ENCODE measurements at places on chromosomes 5 and 9.

DNA sequence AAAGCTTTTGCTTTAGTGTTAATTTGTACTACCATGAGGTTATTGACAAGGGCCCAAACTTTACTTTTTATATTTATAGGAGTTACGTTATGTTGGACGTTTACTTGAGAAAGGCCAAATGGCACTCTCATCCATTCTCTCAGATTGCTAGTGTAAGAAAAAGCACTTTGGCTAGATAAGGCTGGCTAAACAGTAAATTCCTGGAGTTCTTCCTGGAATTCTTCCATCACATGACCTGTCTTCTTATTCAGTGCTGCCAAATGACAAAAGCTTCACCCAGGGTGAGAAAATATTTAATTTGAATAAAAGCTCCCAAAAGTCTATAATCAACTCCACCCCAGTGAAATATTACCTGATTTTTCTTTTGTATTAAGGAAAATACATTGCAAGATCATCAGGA, 1568.9 kb upstream of the ACO1 start:
- no peak for DNase-seq

GRCh38 chr5:72402959-72403628, 82.9 kb downstream of the PTCD2 start:
- DNase-seq = no peak

- DNase-seq = no peak
Measured at GRCh38 chr5:160616712-160617497, 195.2 kb downstream of the PTTG1 start.

DNA sequence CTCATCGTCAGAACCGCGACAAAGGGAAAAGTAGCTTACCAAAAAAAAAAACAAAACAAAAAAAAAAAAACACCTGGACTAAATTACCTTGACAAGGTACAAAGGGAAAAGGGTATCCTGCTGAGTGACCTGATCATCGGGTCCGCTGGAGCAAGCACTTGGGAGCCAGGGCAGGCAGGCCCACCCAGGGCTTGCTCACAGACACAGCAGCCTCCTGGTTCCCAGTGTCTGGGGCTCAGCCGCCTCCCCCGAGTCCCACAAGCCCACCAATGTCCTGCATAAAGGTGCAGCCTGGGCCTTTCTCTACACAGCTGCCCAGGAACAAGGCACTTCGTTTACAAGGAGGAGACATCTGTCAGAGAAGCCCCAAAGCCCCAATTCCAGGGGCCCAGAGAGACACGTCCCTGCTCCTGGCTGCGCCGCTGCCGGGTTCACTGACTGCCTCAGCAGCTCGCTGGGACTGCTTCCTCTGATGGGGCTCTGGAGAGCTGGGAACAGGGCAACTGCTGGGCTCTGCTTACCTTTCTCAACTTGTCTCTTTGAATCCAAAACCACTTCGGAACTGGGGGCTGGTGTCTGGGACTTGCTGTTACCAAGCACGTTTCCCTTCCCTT, 63.4 kb downstream of the GOLM1 start:
- DNase-seq = no peak

GRCh38 chr5:116626272-116626723, 51.7 kb upstream of the SEMA6A start:
- no peak for DNase-seq

DNA sequence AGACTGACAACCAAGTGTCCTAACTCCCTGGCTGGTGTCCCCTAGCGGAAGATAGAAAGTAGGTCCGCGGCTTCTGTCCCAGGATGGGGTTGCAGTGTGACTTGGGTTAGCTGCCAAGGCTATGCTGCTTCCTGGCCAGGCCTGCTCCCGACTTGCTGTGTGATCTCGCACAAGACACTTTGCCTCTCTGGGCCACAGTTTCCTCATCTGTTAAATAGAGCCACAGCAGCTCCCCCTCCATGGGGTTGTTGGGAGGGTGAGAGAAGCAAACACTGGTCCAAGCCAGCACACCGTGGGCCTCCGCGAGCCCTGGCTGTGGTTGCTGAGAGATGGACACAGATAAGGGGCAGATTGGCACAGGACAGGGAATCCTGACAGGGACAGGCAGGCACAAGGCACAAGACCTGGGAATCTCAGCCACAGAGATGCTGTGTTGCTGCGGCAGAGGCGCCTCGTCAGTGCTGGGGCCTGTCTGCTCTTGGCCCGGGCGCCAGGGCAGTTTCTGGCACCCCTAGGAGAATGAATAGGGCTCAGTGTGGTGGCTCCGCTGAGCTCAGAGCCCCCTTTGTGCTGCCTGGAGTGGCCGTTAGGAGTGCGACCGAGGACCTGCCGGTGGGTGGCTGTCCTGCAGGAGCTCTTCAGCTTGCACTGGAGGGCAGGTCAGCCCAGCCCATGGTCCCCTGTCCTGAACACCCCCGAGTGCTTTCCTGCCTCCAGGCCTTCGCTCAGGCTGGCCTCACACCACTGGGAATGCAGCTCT, 1.8 kb upstream of the SH2D3C start:
- no peak for DNase-seq

GRCh38 chr9:89414670-89415324, 83.1 kb downstream of the SEMA4D start:
- DNase-seq = no peak

DNA sequence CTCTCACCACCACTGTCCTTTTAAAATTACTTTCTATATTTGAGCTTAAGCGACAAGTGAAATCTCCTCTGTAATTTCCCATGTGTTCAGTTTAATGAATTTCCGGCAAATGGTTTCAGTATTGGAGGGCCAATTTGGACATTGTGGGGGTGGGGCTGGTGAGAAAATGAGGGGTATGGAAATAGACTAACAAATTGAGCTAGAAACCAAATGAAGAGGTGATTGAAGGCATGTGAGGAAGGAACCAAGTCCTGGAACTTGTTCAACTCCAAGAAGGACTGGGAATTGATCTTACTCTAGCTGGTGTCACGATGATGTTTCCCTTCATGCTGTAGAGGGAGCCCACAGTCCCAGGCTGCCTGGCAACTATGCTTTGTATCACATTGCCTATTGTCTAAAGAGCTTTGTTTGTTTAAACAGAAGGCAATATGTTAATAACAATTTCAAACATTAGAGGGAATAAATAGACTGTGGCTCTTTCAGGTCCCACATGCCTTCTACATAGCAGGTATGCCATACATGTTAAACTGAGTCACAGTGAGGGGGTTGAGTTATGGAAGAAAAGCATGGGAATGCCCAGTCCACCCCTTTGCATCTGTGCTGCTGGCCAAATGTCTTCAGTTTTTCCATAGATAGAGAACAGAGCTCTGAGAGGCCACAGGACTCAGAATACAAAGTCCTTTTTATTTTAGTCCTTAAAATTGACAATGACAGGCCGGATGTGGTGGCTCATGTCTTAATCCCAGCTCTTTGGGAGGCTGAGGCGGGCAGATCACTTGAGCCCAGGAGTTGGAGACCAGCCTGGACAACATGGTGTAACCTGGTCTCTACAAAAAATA, 25.0 kb upstream of the MATR3 start:
- DNase-seq = no peak

DNA sequence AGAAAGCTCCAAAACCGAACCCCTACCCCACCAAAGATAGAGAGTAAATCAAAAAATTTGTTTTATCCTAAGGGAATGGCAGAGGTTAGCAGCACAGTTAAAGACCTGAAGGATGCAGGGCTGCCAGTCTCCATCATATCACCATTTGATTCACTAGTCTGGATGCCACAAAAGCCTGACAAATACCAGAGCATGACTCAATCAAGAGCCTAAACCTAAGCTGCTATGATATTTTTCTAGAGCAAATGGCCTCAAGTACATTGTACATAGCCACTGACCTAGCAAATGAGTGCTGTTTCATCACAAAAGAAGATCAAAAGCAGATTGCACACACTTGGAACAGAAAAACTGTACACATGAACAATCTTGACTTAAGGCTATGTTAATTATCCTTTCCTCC, 48.0 kb downstream of the DPYSL3 start:
- DNase-seq = no peak

- no peak for DNase-seq
Measured at GRCh38 chr5:1419476-1420210, 25.6 kb downstream of the SLC6A3 start.

- DNase-seq = no peak
Measured at GRCh38 chr5:124263680-124264491, 482.6 kb downstream of the ZNF608 start.

DNA sequence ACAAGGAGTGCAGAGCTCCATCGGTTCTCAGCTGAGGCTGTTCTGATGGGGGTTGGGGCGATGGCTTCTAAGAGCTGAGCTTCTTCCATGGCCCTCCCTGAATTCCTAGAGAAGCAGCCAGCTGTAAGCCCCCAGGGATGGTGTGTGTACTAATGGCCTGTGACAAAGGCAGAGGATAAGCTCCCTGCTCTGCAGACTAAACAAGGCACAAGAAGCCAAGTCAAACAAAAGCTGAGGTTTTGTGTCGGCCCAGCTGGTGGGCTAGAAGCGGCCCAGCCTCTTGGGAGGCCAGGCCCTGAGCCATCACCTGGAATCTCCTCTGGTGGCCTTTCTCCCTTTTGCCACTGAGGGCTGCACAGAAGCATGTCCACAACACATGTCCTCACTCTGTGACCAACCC, 75.0 kb upstream of the XPA start:
- DNase-seq = no peak

- DNase-seq = no peak
Measured at GRCh38 chr5:81269751-81270393, 31.5 kb upstream of the ZCCHC9 start.

DNA sequence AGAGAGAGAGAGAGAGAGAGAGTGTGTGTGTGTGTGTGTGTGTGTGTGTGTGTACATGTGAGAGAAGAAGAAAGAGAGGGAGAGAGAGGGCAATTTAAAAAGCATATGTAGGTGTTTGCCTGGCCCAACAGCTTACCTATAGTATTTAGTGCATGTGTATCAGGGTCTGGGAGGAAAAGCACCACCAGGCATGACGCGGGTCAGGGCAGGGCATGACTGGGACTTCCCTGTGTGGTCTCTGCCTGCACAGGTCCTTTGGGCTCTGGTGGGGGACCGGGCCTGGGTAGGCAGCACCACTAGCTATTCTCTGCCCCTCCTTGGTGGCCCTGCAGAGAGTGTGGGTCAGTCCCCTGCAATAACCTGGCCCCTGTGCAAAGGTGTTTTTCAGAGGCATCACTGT, 16.1 kb downstream of the IL9 start:
- DNase-seq = no peak

DNA sequence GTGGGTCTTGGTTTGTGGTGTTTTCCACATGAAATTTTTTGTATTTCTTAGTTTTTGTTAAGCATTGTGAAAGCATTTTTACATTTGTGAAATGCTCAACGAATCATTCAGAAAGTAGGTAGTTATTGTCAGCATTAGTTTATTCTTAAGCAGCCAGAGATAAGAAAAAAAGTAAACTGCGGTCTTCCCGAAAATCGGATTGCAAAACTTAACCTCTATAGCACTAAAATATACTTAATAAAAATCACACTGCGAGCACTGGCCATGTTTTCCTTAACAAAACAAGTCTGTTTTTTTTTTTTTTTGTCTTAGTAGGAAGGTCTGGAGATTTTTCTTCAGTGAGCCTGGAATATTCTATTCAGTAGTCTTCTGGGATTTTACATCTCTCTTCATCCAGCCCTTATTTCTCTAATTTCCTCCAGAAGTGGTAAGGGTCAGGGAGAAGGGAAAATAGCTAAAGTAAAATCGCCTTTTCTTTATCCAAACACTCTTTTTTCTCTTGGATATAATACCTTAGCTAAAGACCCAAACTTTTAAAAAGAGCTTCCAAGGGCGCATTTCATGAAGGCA, 289.9 kb downstream of the DMAC1 start:
- no peak for DNase-seq

DNA sequence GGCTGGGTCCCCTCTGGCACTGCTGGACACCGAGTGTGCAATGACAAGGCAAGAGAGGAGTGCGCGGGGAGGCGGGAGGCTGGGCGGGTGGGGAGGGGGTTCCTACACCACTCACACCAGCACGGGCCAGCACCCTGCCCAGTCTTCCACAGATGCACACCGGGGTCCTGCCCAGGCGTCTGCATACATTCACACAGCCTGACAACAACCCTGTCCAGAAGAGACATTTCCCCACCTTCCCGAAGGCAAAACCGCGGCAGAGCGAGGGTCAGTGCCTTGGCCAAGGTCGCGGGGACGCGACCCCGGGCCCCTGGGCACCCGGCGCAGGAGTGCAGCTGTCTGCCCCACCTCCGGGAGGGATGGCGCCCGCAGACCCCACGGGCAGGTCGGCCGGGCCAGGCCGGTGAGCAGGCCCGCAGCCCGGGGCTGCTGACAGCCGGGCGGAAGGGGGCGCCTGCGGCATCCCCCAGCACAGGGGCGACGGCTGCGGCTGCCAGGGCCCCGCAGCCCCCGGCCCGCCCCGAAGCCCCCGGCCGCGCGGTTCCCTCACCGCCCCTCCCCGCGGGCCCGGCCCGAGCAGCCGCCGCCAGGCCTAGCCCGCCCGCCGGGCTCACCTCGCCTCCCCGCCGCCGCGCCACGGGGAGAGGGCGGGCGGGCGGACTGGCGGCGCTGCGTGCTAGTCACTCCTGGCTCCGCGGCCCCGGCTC, 496 bp downstream of the MAPK9 start:
- no peak for DNase-seq

DNA sequence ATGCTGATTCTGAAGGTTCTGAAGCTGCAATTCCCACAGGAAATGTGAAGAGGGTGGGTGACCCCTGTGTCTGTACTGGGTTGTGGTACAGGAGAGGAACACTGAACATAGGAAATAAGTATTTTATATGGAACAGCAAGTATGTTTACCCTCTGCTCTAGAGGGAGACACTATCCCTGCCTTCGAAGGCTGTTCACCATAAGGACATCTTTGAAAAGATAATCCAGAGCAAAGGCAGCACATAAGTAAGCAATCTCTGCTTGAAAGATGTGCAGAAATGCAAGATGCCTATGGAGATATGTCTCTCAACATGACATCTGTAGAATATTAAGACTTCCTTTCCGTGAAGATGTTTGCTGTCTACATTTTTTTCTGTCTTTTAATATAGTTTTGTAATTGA, 184.4 kb upstream of the EFNA5 start:
- DNase-seq = no peak

GRCh38 chr5:181052672-181053487, 12.8 kb downstream of the BTNL9 start:
- DNase-seq = no peak

DNA sequence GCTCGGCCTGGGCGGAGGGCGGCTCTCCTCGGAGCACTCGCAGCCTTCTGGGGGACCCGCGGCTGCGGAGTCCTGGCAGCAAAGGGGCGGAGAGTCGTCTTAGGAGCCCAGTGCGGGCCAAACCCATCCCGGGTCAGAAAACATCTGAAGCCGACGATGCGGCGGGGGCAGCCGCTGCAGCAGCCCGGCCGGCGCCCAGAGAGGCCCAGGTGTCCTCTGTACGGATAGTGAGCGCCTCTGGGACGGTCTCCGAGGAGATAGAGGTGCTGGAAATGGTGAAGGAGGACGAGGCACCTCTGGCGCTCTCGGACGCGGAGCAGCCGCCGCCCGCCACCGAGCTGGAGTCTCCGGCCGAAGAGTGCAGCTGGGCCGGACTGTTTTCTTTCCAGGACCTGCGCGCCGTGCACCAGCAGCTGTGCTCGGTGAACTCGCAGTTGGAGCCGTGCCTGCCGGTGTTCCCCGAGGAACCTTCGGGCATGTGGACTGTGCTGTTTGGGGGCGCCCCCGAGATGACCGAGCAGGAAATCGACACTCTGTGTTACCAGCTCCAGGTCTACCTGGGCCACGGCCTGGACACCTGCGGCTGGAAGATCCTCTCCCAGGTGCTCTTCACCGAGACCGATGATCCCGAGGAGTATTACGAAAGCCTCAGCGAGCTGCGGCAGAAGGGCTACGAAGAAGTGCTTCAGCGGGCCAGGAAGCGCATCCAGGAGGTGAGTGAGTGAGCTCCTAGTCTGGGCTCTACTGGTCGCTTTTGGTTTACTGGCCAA, 1.2 kb downstream of the JMY start:
- DNase-seq = no peak

Measured in stimulated activated CD8-positive, alpha-beta memory T cell treated with anti-CD3 and anti-CD28 coated beads, Interleukin-7, amount 100 ng/mL, for 4 hours (primary cell).